ENCODE measurements at places on chromosomes 7 and 10. TPM values are rescaled to one million over a fixed set of nuclear protein-coding genes. Genes with fewer than 3 reads are reported as not detected.
A peak's percentile ranks its signal among the peaks of the same experiment; 100 is the strongest.

DNA sequence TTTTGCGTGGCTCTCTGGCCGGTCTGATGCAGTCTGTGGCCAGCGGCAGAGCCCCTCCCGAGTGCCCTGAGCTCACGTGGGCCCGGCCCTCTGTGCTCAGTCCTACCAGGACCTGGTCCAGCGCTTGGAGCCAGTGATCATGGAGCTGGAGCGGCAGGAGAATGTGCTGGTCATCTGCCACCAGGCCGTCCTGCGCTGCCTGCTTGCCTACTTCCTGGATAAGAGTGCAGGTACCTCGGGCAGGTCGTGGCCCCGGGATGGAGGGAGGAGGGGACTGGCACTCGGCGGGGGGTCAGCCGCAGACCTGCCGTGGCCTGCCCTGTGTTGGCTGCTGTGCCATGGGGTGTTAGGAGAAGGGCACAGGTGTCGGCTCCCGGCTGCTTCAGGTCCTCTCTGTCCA is 20.0 kb downstream of the PFKFB3 start:
- no peak for DNase-seq

DNA sequence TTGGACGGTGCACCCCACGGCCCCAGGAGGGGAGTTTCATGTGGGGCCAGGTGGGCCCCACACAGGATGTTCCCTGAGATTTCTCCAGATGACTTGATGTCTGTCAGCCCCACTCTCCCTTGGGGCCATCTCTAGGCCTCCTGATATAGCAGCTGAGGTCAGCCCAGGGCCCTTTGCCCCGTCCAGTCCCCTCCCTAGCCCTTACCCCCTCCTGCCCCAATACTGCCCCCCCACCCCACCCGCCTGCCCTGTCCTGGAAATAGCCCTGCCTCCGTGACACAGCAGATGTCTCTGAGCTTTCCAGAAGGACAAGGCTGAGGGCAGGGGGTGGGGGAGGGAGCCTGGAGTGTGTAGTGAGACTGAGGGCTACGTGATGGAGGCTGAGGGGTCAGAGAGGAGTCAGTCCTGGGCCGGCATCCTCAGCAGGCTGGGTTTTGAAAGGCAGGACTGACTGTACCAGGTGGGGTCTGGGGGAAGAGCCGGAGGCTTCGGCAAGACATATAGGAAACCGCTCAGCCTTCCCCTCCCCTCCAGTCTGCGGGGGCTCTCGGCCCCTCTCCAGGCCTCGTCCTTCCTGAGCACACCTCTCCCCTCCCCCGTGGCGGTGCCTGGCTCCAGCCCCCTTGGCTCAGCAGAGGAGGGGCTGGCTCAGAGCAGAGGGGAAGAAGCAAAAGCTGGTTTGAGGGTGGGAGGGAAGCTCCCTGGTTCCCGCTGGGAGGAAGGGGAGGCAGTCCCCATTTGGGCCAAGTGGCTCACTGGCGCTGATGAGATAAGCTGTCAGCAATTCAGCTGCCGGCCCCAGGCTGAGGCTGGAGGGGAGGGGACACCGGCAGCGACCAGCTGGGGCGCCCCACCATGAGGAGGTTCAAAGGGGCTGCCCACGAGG is 2.0 kb downstream of the FLNC start:
- peak; percentile 62 for DNase-seq

DNA sequence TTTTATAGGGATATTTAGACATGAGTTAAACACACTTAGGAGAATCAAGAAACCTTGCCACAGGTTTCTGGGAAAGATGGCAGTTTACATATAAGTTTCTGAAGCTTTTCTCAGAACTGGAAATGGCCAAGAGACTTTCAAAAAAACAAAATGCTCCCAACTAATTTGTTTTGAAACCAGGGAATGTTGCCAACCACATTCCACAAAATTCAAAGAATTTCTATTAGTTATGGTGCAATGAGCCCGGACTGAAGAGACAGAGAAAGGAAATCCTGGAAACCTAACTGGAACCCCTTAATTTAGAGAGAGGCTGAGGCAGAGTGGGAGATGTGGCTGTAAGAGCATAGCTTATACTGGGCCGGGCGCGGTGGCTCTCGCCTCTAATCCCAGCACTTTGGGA is 128.5 kb downstream of the PTEN start:
- DNase-seq: no peak

DNA sequence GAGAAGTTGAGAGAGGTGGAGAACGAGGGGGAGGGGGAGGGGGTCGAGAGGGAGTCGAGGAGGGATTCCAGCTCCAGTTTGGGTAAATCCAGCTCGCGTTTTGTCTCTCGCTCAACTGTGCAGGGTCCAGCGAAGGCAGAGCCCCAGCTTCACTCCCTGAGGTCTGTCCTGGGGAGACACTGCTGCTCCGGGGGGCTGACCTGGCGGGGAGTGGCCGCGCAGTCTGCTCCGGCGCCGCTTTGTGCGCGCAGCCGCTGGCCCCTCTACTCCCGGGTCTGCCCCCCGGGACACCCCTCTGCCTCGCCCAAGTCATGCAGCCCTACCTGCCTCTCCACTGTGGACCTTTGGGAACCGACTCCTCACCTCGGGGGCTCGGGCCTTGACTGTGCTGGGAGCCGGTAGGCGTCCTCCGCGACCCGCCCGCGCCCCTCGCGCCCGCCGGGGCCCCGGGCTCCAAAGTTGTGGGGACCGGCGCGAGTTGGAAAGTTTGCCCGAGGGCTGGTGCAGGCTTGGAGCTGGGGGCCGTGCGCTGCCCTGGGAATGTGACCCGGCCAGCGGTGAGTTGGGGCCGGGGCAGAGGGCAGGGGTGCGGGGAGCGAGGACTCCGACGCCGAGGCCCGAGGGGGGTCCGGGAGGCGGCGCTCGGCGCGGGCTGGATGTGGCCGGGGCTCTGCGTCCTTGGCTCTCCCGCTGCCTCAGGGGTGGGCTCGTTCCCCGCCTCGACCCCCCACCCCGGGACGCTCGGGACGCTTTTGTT is at the start of gene TET1:
Gene TET1, plus strand, starts transcription at position 152 of the 757 bp plus-strand sequence. CDS start 12,002 bp downstream, outside the sequence.
- peak; percentile 55 for DNase-seq

- DNase-seq: no peak
Measured at GRCh38 chr7:12217311-12217710, 6.2 kb downstream of the TMEM106B start.

DNA sequence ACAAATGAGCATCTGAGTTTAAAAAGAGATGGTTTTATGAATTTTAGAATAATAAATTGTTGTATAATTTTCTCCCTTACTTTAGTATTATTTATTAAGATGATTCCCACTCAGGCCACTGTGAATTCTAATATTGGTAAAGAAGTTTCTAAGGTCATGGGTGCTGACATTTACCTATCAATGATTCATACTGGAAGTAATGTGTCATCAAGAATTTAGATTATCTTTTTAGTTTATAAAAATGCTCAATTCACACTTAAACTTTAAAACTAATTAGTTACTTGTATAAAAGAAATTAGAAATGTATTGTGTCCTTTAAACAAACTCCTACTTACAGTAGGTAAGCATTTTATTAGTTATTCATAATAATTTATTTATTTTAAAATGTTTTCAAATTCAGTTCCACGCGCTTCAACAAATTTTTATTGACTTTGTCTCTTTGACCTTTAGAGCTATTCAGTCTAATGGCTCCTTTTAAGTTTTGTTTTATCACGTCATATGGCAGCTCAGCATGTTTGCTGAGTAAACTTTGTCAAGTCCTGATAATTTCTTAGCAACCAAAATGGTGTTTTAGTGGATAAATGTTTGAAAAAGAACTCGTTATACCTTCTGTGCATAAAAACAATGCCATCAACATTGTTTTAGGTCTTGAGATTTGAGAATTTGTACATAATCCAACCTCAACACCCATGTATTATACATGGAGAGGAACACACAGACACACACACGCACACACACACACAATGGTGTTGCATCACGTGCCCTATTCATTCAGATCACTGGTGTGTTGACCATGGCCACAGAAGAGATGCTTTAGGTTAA is 15.1 kb upstream of the MRC1 start:
- no peak for DNase-seq

GRCh38 chr10:78516236-78516635 is 482.6 kb downstream of the RPS24 start:
- DNase-seq: no peak

DNA sequence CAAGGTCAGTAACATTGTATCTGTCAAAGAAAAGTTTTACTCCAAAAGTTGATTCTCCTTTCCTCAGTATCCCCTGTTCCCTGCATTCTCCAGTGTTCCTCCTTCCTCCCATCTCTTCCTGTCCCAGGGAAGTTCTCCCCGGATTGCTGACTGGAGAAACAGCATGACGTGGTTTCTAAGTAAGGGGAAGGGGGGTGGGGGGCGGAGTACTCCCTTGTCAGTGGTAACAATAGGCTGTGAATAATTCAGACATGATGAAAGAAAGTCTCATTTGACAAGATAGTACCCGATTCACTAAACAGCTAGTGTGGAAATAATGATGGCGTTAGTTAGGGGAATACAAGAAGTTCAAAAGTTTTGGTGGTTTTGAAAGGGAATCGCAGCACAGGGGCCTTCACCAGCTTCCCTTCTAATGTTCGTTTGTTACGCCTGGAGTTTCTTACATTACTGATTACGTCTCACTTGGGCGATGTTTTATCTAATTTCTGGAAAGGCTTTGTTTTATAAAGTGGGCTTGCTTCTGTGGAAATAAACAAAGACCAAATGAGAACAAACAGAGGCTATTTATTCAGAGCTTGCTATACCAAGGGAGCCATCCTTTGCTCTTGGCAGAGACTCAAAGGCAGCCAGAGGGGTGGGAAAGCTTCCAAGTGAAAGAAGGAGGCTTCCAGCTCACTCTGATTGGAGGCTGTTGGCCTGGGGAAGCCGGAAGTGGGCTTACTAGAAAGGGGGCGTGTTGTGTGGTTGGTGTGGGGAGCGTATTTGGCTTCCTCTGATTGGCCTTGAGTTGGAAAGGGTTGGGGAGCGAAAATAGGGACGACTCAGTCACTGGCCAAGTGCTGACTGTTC is 453.7 kb downstream of the SDK1 start:
- DNase-seq: no peak

GRCh38 chr10:122089311-122090017 is 100.5 kb downstream of the TACC2 start:
- no peak for DNase-seq

DNA sequence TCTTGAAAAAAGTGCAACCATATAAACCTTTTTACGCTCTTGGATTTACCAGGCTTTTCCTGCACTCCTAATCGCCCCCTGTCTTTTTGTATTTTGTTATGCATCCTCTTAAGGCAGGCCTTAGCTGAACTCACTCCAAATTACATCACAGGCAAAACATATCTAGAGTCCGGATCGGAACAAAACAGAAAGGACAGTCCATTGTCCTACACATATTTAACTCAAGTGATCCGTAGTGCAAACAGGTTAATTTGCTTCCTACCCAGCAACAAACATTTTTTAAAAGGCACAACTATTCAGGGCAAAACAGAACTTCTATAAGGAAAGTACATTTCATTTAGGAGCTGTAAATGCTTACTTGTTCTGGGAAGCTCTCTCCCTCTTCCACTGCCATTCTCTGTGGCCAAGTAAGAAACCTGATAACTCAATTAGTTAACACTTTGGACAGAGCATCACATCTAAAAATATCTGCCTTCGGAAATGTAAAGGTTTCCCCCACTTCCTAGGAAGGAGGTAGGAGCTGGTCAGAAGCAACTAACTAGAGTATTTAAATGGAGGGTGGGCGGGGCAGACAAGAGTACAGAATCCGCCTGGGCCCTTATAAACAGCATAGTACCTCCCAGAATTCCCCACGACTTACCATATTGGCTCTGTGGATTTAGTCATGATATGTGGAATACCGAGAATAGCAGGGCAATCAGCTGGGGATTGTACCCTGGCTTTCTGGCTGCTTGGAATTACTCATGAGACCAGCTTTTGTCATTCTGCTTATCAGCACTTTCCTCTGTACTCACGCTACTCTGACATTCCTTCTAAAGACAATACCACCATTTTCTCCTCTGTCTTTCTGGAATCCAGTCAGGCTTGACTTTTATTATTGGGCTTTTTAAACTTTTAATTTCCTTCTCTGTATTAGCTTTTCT is 89.5 kb downstream of the ANK3 start:
- DNase-seq: no peak

GRCh38 chr10:105718207-105718995 is 1077.3 kb downstream of the SORCS3 start:
- DNase-seq: no peak

- no peak for DNase-seq
Measured at GRCh38 chr10:35400595-35401268, 64.4 kb downstream of the CCNY start.

DNA sequence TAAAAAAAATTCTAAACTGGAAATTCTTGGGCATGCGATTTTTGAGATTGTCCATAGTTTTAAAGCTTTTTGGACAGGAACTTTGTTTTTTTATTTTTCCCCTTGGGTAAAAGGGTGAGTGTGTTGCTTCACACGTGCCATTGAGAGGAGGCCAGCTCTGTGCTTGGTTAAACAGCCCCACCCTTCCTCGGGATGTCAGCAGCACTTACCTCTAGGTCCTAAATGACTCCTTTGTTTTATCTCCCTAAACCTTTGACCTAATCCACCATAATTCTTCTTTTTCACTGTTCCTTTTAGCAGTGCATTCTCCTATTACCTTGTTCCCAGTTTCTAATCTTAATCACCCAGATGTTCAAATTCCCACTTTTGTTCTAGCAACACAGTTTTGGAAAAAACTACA is 83.5 kb downstream of the SEMA3D start:
- DNase-seq: no peak

DNA sequence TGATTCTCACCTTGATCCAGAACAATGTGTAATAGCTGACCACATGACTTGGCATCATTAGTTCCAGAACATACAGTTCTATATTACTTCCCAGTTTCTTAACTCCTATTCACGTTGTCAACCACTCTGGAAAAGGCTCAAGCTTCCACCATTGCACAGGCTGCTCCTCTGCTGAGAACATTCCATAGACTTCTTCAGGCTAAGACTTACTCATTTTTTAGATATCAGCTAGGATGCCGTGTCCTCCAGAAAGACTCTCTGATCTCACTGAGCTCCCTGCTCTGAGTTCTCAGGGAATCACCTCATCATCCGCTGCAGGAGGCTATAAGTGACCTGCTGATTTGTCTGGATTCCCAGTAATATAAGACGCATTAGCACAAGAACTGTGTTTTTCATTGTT is 73.1 kb downstream of the HTR7 start:
- no peak for DNase-seq

GRCh38 chr10:61606959-61607907 is 55.5 kb upstream of the CABCOCO1 start:
- DNase-seq: no peak

DNA sequence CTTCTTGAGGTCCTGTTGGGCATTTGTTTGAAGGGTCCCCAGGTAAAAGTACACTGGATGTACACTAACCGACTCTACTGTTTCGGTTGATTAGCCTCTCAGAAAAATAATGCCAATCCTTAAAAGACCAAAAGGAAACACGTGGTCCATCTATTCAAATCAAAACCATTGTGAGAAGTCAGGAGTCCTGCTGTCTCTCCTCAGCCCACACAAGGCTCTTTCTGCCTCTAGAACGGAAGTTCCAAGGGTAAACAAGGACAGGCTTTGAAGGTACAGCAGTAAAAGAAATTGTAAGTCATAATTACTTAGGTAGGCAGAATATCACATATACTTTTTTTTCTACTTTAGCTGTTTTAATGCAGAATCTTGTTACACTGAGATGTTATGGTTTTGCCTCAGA is 71.7 kb upstream of the TPK1 start:
- no peak for DNase-seq

GRCh38 chr10:69807696-69808095 is 6.0 kb downstream of the COL13A1 start:
- no peak for DNase-seq

OR9A2 gene
- not detected for total RNA-seq

LDB3 gene
- 723 TPM for total RNA-seq

HSPA12A gene
- total RNA-seq: 7.0 TPM

SYCE1 gene
- total RNA-seq: 0.47 TPM

Measured in psoas muscle (tissue), 8 donors.